ENCODE measurements at places on chromosomes 6 and 20.

DNA sequence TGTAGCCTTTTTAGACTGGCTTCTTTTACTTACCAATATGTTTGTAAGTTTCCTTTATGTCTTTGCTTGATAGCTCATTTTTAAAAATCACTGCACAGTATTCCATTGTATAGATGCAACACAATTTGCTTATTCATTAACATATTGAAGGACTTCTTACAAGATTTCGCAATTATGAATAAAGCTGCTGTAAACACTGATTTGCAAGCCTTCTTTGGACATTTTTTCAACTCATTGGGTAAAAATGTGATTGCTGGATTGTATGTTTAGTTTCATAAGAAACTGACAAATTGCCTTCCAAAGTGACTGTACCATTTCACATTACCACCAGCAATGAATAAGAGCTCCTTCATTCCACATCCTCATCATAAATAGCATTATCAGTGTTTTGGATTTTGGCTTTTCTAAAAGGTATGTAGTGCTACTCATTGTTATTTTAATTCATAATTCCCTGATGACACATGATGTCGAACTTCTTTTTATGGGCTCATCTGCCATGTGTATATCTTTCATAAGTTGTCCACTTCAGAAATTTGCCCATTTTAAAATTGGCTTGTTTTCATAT lies 80.7 kb downstream of the TFAP2B start:
- DNase-seq, result no peak

- DNase-seq, result no peak
These were observed 22.8 kb upstream of the PCMTD2 start for GRCh38 chr20:64232794-64233193.

GRCh38 chr6:111775145-111775922 lies 97.9 kb downstream of the FYN start:
- no peak for DNase-seq

- no peak for DNase-seq
These were observed 23.0 kb upstream of the FKBP1A start for GRCh38 chr20:1415667-1416468.

All from GM12865 (cell line).